ENCODE measurements at places on chromosomes 1 and 21.

GRCh38 chr1:210692796-210693195 is 364.1 kb downstream of the HHAT start:
- peak; percentile 10 for DNase-seq

GRCh38 chr1:25569597-25570396 is 26.4 kb downstream of the LDLRAP1 start:
- no peak for DNase-seq

DNA sequence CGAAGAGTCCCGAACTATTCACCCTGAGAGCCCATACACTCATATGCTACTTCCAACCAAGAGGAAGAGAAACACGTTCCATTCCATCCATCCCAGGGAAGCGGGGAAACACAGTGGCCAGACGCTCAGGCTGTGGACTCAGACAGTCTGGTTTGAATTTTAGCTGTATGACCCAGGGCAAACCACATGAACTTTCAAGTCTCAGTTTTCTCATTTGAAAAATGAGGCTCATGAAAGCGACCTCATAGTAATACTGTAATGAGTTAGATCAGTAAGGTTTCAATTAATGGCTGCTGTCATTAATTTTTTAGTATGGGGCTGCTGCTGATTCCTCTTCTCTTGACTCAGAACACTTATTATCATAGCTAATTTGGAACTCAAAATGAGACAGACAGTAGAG is 1.5 kb downstream of the FCRL4 start:
- DNase-seq, result no peak

GRCh38 chr1:56787330-56787729 is 31.9 kb downstream of the FYB2 start:
- no peak for DNase-seq

DNA sequence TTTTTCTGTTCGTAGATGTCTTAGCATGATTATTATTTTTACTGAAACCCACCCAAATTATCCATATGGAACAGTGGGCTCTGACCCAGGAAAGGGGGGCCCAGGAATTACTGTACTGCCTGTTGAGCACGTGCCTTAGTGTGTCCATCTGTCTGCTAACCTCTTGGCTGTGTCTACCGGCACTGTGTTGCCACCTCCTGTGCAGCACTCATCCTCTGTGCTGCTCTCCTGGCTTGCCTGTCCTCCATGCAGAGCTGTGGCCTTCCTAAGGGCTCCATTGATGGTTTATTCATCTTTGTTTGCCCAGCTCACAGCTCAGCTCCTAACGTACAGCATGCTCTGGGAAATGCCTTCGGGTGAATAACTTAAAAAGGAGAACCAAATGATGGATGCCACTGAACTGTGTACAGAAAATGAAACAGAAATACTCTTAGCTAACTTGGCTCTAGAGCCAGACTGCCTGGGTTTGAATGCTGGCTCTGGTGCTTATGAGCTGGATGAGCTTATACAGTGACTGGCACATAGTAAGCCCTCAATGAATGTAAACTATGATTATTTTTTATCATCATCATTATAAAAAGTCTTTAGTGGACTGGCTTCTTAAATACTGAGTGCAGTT is 11.4 kb upstream of the RPTN start:
- DNase-seq, result no peak

- DNase-seq, result no peak
Observed at GRCh38 chr21:42308914-42309752, 6.1 kb downstream of the TFF3 start.

DNA sequence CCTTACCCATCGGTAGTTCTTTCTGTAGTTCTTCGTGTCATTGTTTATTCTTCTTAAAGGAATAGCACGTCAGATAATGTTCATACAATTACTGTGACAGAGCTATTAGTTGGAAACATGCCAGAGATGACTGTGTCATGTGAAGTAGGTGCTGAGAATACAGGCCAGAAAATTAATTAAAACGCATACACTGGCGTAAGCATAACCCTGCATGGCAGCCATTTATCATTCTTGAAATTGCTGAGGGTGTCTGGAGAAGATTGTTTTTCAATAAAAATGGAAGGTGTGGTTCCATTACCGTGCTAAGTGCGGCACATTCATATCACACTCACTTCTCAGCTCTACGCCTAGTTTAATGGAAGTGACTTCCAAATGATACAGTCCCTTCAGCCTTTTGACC is 7.8 kb downstream of the ETS2 start:
- no peak for DNase-seq

DNA sequence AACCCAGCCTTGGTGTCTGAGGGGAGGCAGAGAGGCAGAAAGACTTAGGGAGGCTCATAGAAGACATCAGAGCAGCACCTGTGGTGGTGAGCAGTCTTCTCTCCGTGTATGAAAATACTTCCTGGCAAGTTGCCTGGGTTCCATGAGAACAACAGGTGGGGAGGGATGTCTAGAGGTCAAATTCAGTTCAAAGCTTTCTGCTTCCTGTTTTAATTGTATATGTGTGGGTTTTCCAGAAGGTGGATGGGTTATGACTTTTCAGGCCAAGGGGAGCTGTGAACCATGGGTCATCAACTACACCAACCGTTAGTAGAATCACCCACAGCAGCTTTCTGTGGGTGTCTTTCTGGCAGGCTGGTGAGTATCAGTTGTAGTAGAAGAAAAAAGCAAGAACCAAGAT is 4.1 kb upstream of the FCRL2 start:
- DNase-seq, result no peak

DNA sequence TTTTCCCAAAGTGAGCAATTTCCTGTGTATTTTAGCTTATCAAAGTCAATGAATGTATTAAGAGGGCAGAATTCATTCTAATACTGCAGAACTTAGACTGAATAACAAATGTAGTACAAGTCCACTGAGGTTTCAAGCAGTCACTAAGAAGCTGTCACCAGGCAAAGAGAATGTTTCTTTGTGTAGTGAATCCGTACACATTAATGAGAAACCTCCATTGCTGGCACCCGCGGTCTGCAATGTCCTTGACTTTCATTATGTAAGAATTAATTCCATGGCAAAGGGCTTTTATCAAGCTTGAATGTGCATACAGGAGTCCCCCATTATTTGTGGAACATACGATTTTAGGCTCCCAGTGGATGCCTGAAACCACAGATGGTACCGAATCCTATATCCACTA is 719.5 kb upstream of the TMPRSS15 start:
- DNase-seq, result no peak

DNA sequence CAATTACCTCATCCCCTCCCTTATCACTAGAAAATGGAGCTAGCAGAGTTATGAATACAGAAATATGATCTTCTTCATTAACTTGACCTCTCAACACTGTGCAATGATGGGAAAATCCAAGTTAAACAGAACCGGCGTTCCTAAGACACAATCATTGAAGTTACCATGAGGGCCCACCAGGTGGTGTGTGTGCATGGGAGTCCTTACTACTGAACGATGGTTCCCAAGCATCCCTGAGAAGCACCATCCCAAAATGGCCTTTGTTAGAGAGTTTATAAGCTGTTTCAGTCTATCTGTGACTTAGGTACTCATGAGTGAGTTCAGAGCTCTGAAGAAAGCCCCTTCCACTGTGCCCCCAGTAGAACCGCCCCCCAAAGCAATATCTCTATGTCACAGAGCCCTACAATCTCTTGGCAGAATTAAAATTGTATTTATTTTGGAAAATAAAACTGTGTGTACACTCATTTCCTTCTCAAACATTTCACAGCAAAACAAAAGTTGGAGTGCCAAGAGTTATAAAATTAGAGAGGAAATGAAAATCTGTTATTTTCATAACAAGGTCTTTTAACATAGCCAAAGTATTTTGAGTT is 56.8 kb downstream of the PLD5 start:
- DNase-seq, result peak; percentile 17

DNA sequence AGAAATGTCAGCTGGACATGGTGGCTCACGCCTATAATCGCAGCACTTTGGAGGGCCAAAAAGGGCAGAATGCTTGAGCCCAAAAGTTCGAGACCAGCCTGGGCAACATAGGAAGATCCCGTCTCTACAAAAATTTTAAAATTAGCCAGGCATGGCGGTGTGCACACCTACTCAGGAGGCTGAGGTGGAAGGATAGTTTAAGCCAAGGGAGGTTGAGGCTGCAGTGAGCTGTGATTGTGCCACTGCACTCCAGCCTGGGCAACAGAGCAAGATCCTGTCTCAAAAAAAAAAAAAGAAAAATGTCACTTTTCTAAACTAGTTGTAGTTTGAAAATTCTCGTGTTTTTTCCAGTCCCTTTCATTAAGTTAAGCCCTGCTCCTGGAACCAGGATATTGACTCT is 9.1 kb downstream of the CLSTN1 start:
- DNase-seq, result no peak

DNA sequence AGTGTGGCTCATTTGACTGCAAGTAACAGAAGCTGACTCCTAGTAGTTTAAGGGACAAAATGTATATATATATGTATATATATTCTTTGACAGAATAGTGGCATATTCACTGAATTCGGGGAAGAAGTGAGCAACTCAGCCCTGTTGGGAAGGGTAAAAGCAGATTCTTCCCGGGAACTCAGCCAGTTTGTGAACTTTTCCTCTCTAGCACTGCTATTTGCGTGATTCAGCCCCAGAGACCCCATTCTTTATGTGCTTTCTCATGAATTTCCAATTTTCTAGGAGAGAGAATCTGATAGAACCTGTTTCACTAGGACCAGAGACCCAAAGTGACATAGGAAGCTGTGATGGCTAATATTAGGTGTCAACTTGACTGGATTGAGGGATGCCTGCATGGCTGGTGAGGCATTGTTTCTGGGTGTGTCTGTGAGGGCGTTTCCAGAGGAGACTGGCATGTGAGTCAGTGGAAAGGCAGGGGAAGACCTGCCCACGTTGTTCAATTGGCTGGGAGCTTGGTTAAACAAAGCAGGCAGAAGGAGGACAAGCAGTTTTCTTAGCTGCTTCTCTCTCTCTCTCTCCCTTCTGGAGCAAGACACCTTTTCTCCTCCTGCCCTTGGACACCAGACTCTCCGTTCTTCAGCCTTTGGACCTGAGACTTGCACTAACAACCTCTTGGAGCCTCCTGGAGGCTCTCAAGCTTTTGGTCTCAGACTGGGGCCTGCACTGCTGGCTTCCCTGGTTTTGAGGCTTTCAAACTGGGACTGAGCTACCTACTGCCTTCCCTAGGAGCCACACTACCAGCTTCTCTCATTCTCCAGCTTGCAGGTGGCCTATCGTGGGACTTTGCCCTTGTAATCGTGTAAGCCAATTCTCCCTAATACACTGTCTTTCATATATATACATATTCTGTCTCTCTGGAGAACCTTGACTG is 93.4 kb upstream of the KCNK1 start:
- DNase-seq, result no peak

GRCh38 chr1:86972262-86972661 is 57.8 kb downstream of the HS2ST1 start:
- no peak for DNase-seq

- DNase-seq, result no peak
Observed at GRCh38 chr1:34131396-34132160, 33.5 kb downstream of the CSMD2 start.

DNA sequence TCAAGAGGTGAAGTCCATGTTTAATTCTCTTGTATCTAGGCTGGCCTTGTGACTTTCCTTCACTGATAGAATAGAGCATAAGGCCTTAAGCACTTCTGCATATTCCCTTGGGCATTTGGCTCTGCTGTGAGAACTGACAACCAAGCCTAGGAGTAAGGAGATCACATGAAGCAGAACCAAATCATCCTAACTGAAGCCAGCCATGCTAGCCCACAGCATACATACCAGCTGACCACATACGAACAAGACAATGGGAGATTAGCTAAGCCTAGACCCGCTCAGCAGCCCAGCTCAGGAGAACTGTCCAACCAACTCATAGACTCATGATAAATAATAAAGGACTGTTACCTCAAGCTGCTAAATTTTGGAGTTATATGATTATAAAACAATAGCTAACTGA is 114.6 kb upstream of the NEK7 start:
- DNase-seq, result no peak

DNA sequence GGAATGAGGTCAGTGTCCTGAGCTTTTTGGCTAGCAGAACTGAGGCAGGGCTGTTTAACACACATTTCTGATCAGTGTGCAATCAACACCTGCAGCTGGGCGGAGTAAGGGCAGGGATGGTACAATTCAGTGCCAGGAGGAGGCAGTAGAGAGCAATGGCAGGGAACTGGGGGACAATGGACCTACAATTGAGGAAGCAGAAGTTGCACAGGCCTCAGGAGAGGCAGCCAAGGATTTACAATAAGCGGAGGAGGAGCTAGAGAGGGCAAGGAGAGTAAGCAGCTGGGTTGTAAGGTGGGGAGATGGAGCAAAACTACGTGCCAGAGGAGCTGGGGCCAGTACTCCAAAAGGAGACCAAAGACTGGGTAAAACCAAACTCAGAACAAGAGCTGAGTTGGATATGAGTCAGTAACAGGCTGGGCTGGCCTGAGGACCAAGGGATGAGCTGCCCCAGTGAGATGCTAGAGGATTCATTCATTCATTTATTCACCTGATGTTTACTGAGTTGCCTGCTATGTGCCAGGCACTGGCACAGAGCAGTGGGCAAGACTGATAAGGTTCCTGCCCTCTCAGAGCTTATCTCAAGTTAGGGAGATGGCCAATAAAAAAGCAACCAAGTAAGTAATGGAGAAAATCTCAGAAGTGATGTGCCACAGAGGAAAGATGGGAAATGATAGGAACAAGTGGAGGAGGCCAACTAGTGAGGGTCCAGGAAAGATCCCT is 10.4 kb upstream of the GALE start:
- peak; percentile 96 for DNase-seq

DNA sequence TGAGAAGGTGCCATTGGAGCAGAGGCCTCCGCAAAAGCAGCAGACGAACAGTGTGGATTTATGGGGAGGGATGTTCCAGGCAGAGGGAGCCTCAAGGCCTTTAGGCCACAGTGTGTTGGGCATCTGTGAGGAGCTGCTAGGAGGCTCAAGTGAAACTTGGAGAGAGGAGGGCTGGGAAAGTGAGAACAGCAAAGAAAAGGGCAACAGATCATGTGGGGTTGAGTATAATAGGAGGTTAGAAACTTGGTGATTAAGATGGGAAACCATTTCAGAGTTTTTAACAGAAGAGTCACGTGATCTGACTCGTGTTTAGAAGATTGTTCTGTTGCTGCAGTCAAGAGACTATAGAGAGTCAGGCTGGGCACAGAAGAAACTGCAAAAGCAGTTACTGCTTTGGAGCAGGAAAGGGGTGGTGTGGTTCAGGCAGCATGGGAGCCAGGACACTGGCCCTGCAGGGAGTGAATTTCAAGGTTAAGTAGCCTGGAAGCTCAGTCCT is 277.0 kb downstream of the DISC1 start:
- no peak for DNase-seq

- DNase-seq, result no peak
Observed at GRCh38 chr1:66364578-66365391, 169.2 kb upstream of the SGIP1 start.

DNA sequence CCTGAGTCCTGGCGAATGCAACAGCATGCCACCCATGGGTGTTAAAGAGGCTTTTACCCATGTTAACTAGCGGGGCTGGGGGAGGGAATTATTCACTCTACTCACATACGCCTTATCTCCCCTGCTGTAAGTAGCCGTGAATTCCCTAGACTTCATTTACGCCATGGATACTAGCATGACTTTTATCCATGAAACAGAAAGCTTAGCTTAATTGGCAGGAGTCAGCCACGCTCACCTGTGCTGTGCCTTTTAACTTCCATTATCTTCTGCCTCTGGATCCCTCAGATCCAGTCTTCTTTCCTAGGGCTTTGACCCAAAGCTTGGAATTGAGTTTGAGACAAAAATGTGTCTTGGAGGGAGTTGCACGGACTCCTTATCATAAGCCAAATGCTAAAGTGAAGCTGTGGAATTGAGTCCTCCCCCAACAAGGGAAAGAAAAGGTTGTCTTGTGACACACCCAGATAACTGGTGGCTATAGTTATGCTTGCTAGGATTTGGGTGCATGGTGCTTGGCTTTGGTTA is 9.7 kb upstream of the NASP start:
- DNase-seq, result no peak

- peak; percentile 60 for DNase-seq
Observed at GRCh38 chr1:185155600-185156287, 1.0 kb downstream of the TRMT1L start.

- no peak for DNase-seq
Observed at GRCh38 chr1:180294711-180295110, 64.6 kb downstream of the LHX4 start.

Data from KBM-7 (cell line).